GM23248 (cell line): ENCODE measurements at places on chromosomes 3 and 15. TPM values are rescaled to one million over a fixed set of nuclear protein-coding genes. Genes with fewer than 3 reads are reported as not detected.

- no peak for DNase-seq
These were observed 97.7 kb downstream of the DPH6 start for GRCh38 chr15:35448294-35448693.

- DNase-seq: peak; percentile 32
These were observed 39.3 kb upstream of the SSR3 start for GRCh38 chr3:156594219-156594683.

Gene SIDT1
- not detected in 2 replicates for total RNA-seq

Gene SUCNR1
- total RNA-seq: under 0.01 TPM in 1 of 2 replicates, not detected in the other

DNA sequence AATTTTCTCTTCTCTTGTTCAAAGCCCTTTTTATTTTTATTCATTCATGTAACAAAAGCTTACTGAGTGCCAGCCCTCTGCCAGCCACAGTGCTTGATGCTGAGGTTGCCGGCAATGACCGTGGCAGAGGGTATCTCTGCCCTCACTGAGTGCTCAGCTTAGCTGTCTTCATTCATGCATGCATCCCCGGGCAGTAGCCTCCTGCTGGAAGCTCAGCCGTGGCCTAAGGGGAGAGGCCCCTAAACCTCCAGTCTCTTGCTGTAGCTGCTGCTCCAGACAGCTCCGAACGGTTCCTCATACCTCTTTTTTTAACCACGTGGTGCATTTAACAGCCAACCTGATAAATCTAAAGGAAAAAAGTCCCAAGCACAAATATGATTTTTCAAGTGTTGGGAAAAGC lies 34.6 kb upstream of the CCDC66 start:
- DNase-seq: no peak

DNA sequence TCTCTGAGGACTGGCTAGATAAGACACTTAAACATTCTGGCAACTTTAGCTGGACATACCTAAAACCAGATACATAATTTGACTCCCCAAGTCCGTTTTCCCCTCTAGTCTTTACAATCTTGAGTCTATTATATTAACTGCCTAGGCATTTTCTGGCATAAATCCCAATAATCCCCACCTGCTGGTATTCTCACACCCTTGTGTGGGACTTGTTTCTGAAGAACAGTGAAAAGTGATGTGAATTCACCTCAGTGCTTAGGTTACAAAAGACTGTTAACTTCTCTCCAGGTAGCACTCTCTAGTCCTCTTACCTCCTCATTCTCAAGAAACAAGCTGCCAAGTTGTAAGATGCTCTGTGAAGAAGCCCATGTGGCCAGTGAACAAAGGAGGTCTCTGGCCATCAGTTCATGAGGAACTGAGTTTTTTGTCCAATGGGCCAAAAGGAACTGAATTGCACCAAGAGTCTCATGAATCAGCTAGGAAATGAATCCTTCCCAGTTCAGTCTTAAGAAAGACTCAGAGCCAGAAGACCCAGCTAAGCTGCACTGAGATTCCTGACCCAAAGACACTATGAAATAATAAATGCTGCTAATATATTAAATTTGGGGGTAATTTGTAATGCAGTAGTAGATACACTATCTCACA lies 4.1 kb downstream of the OSBPL11 start:
- peak; percentile 44 for DNase-seq
